ENCODE measurements at places on chromosomes 11 and 22.

DNA sequence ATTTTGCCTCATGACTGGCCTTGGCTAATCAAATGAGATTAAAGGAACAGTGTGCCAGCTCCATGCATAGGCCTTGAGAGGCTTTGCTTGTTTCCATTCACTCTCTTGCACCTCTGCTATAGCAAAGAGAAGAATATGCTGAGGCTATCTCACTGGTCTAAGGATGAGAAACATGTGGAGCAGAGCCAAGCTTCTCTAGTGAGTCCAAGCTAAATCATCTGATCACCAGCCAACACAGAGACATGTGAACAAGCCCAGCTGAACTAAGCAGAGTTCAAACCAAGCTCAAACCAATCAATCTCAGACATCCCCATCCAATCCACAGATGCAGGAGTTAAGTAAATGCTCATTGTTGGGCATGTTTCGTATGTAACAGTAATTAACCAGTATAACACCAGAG lies 69.4 kb upstream of the API5 start:
- no peak for DNase-seq

DNA sequence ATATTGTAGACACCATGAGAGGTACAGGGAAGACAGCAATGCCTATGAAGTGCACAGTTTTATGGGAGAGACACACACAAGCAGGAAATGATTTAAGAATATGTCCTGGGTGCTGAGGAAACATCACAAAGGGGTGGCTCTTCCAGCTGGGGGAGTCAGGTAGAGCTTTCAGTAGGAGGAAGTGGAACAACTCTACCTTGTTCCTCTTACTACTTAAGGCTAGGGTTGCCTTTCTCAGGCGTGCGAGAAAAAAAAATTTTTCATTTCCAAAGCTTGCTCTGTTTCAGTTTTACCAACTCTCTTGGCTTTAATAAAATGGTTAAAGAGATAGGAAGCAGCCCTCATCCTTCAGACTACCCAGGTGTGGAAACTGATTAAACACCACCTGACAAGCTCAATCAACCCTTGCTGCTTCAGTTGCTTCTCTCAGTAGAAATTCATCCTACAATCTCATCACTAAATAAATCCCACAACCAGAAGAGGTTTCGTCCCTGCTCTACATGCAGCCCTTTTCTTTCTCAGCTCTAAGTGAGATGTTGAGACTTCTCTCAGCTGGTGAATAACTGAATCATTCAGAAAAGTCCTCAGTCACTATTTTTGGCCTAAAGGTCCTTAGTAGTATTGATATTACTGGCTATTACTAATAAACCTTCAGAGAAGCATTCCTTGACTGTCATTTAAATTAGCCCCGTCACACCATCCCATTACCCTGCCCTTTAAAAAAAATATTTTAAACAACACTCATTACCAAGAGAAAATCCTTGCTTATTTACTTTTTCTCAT lies 5.9 kb downstream of the ABTB2 start:
- DNase-seq = no peak

DNA sequence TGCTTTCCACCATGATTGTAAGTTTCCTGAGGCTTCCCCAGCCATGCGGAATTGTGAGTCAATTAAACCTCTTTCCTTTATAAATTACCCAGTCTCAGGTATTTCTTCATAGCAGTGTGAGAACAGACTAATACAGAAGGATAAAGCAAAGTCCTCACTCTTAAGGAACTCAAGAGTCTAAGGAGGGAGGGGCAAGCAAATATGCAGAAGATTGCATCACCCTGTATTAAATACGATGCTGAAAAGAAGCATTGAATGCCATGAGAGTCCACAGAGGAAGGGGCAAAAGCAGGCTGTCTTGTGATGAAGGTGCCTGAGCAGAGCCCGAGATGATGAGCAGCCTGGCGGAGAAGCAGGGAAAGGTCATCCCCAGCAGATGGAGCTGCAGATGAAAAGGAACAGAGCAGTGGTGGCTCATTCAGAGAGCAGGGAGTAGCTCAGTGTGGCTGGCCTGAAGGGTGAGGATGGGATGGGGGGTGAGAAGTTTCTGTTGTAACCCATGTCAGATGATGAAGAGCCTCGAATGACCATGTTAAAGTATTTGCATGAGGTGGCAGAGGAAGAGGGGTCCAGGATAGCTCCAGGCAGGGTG lies 6.3 kb upstream of the IZUMO1R start:
- DNase-seq = no peak

- DNase-seq = peak; percentile 28
These were observed 214.2 kb upstream of the ZBED5 start for GRCh38 chr11:11072067-11072466.

GRCh38 chr11:9019861-9020260 lies 16.1 kb upstream of the NRIP3 start:
- no peak for DNase-seq

- no peak for DNase-seq
These were observed 206.4 kb downstream of the BLID start for GRCh38 chr11:121909596-121909995.

DNA sequence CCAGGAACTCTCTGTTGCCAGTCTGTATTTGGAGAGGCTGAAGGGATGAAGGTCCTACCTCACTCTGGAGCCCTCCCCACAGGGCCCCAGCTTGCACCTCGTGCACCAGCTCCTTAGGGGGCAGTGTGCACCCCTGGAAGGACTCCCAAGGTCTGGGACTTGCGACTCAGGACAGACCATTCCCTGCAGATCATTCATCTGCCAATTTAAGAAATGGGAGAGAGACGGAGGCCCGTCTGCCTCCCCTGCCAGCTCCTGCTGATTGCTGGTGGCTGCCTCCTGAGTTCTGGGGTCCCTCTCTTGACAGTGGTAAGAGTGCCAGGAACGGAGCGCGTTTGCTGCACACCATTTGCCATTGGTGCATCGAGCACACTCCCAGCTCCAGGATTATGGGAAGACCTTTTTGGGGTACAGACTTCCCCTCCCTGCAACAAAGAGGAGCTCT lies 27.4 kb upstream of the MALAT1 start:
- DNase-seq = peak; percentile 80

DNA sequence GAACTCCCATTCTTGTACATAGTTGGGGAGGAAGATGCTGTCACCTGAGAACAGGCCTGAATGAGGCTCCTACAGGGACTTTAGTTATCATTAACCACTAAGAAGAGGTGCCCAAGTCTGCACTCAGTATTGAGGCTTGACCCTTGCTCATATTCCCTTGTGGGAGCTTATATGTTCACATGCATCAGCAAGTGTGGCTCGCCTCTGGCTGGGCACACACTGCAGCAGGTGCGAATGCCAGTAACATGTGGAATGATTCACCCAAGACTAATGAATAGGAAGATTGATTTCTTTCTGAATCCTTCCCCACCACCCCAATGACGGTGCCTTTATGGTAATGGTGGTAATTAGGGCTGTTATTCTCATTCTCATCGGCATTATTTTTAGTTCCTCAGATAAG lies 127.3 kb downstream of the FEZ1 start:
- no peak for DNase-seq

- no peak for DNase-seq
These were observed 192.1 kb upstream of the NCAM1 start for GRCh38 chr11:112769170-112769569.

- DNase-seq = peak; percentile 86
These were observed 134.1 kb downstream of the GRIK4 start for GRCh38 chr11:120645639-120646038.

Measured in H7 (cell line).